ENCODE measurements at places on chromosomes 2 and 18. TPM values are rescaled to one million over a fixed set of nuclear protein-coding genes. Genes with fewer than 3 reads are reported as not detected.

DNA sequence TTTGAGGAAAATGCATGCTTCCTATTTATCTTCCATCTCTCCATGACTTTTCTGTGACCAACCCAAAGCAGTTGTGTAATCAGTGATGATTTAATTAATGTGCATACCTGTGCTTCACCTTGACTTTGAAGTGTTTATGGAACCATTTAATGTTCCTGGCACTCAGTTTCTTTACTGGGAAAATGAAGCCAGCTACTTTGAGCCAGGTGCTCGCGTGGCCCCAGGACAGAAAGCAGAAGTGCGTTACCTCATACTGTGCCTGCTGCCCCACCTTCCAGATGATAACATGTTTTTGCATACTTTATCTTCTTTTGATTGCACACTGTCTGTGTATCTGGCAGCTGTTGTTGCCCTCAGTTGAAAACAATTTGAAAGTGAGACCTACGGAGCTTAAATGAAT, 61.3 kb downstream of the PMAIP1 start:
- no peak for DNase-seq
- no peaks in the 10 kb centered on the region for H3K36me3 ChIP-seq
- H3K27ac ChIP-seq = no peak overlapping the region
- no peaks in the 10 kb centered on the region for H3K27me3 ChIP-seq

DNA sequence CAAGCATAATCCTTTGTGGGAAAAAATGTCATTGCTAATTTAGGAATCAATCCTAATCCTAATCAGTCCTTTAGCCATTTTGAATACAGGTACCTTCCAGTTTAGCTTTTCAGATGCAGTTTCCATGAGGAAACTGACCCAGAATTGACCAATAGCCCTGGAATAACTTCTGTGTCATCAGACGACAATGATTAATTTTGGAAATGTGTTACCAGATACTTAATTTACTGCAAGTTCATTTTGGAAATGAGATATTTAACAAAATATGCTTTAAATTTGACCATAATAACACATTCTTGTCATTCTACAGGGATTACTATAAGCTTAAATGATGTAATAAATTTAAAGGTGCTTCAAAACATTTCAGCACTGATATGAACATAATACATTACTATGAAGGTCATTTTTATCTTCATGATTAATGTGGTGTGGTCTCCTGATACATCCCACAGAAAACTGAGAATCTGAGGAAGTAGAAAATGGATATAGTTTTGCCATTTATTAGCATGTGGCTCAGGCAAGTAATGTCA, 129.8 kb upstream of the SH3BP4 start:
- no peaks in the 10 kb centered on the region for H3K36me3 ChIP-seq
- no peak overlapping the region for H3K27ac ChIP-seq
- no peak overlapping the region for H3K4me3 ChIP-seq
- DNase-seq = no peak
- no peaks in the 10 kb centered on the region for H3K4me1 ChIP-seq

DNA sequence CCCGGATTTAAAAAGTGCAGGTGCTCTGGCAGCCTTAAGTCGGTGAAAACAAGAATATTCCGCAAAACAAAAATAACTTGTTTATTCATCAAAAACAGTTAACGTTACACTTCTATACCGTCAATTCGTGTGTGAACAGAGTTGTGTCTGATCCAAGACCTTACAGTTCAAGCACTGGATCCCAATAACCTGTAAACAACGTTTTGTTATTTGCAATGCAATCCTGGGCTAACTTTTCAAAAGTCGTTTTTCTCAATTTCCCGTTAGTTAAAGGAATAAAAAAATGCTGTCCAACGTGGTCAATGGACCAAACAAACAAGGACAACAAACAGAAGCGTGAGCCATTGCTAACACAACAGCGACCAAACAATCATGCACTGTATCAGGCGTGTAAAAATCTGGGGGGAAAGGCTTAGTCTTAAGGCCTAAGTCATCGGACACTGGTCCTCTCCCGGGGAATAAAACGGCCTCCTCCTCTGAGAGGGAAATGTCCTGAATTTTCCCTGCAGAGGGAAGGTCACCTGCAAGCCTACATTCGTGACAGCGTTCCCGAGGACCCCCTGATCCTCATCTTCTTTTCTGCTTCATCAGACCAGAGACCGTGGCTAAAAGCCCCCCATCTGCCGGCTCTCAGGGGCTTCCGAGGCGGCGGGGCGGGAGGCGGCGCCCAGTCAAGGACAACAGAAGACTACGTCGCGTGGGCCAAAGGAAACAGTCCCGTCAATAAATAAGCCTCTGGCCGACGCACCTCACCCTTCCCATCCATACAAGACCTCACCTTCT, 490 bp downstream of the NDUFS1 start:
- peaks cover 34% of the 10 kb centered on the region for H3K4me1 ChIP-seq
- no peaks in the 10 kb centered on the region for H3K27me3 ChIP-seq
- peak overlapping the region; percentile 84 for H3K27ac ChIP-seq
- peak overlapping the region; percentile 95 for H3K4me3 ChIP-seq
- no peak for DNase-seq

DNA sequence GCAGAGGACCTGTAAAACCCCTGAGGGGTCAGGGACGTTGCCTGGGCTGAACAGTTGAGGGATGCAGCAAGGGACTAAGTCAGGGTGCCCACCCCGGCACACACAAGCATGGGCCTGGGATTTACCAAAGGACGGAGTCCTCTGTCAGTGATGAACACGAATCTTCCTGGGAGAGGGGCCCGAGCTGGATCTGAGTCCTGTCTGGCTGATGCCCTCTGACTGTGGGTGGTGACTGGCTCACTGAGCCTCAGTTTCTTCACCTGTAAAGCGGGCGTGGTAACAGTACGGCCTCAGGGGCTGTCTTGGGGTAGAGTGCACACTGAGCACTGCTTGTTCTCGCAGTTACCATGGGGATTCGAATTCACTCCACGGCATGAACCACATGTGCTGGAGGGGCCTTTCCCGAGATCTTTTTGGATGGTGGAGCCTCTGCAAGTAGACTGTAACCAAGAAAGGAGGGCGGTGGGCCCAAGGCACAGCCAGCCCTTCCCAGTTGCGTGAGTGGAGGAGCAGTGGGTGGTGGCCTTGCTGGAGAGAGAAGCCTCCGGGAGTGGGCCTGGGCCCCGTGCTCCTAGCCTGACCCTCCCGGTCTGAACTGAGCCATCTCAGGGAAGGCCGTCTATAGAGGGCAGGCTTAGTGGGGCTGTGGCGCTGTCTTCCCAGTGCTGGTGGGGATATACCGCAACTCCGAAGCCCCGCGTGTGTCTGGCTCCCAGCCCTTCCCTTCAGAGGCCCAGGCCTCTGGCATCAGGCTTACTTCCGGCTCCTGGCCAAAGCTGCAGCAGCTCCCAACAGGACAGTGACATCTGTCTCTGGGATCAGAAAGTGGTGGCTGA, 130.8 kb upstream of the HS6ST1 start:
- H3K4me1 ChIP-seq = no peaks in the 10 kb centered on the region
- no peaks in the 10 kb centered on the region for H3K27me3 ChIP-seq
- DNase-seq = no peak
- no peak overlapping the region for H3K4me3 ChIP-seq

DNA sequence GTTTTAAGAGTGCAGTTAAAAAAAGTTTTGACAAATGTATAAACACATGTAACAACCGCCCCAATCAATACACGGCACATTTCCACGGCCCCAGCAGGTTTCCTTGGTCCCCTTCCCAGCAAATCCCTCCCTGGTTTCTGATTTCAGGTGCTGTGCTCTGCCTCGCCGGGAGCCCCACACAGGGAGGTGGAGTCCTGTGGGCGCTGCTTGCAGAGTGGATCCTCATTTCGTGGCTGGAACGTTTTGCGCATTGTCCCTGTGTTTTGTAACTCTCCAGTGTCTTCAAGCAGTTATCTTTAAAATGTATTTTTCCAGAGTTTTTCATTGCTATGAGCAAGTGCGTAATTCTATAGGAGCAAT, 124.8 kb downstream of the GALR1 start:
- H3K27me3 ChIP-seq = no peaks in the 10 kb centered on the region
- no peaks in the 10 kb centered on the region for H3K4me1 ChIP-seq
- H3K27ac ChIP-seq = no peak overlapping the region
- H3K4me3 ChIP-seq = no peak overlapping the region

DNA sequence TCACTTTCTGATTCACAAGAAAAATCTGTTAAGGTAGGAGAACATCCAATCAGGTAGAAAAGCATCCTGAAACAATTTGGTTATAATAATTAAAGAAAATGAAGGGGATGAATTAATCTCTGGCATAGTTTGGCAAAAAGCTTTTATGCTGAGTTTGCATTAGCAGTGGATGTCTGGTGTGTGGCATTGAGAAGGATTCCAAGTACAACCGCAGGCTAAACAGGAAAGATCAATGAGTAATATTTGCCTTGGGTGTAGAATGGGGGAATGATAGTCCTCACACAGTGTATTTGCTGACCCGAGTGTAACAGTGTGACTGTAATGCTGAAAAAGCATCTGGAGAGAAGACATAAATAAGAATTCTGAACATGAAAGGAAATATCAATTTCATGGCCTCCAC, 68.3 kb upstream of the SESTD1 start:
- H3K27ac ChIP-seq = no peak overlapping the region
- no peaks in the 10 kb centered on the region for H3K36me3 ChIP-seq
- no peaks in the 10 kb centered on the region for H3K27me3 ChIP-seq
- H3K4me1 ChIP-seq = no peaks in the 10 kb centered on the region

The PLGLB1 gene
- total RNA-seq = 4.4 TPM

The GKN2 gene
- not detected for total RNA-seq

The LRRC30 gene
- not detected for total RNA-seq

Data from CD8-positive, alpha-beta memory T cell (primary cell).